ENCODE measurements at places on chromosomes 5 and 9.

DNA sequence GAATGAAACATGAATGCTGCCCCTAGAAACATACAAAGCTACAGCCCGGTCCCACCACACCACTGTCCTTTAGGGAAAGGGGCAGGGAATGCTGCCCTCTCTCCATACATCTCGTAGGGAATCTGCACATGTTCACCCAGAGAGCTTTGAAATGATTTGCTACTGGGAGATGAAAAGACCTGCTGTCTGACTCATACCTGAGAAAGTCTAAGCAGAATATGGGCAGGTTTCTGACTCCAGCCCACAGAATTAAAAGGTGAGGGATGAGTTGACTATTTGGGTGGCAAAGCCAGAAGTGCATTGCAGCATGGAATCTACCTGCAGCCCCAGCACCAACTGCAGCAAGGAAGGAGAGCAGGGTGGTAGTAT, 297.9 kb downstream of the TLE1 start:
- DNase-seq, result no peak

GRCh38 chr5:68688547-68688946, 405.3 kb upstream of the SLC30A5 start:
- DNase-seq, result no peak

DNA sequence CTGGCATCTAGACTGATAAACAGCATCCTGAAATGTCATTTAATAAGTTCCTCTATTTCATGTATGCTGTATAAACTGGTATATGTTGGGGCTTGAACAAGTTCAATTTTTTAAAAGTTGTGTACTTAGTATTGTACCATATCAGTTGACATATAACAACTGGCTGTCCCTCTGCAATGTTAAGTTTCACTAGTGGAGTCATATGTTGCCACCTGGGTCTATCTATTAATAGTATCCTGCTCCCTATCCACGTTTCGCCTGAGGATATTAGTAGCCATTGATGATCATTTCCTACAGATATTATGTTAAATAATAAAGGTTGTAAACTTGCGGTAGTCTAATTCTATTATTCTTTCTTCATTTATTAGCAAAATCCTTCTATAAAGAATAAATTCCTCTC, 177.6 kb downstream of the RFX3 start:
- DNase-seq, result no peak

GRCh38 chr5:99320436-99320835, 391.6 kb upstream of the CHD1 start:
- no peak for DNase-seq

DNA sequence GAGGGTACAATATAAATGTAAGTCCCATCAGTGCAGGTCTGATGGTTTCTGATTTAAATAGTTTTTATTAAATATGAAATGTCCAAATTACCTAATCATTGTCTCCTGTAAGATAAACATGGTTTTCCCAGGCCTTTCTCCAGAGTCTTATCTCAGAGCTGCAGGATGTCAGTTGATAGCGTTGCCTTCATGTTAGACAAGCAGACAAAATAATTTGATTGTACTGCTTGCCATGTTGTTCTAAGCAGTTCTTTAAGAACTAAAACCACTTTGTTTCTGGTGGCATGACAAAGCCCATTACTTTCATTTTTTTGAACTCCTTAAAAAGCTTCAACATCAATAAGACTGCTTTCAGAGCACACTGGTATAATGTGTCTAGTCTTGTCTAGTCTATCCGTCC, 1073.5 kb downstream of the MAT2B start:
- no peak for DNase-seq

GRCh38 chr5:35393901-35394300, 163.6 kb upstream of the PRLR start:
- DNase-seq, result no peak

GRCh38 chr5:140548300-140548688, 832 bp downstream of the EIF4EBP3 start:
- DNase-seq, result no peak
